ENCODE measurements at places on chromosomes 3 and 15.
A peak's percentile ranks its signal among the peaks of the same experiment; 100 is the strongest.

DNA sequence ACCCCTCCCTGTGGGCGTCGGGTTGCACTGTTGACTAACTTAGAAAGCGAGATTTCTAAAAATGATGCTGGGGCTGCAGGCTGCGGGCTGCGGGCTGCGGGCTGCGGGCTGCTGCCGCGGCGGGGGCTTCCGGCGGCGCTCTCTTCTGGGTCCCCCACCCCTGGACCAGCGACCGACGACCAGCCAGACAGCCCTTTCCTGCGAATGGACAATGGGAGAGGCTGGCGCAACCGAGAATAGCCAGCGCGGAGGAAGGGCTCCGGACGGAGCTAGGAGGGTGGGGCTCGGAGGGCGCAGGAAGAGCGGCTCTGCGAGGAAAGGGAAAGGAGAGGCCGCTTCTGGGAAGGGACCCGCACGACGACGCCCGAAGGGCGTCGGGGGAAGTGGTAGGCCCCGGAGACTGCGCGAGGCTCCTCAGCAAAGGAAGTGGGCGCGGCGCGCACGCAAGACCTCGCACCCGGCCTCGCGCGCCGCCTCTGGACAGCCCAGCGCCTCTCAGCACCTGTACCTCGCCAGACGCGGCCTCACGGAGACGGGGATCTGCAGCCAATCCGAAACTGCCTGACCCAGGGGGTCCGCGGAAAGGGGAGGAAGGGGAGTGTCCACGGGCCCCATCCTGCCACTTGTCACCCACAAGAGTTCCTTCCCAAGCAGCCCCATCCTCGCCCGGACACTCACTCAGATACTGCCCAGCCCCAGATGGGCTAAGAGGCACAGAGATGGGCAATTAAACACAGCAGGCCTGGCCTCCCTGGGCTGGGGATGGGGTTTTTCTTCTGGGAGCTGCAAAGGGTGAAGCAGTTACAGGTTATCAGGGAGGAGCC lies 70.7 kb downstream of the SLC12A8 start:
- peak; percentile 19 for DNase-seq

GRCh38 chr3:59818033-59818918 lies 768.5 kb upstream of the CFAP20DC start:
- no peak for DNase-seq

DNA sequence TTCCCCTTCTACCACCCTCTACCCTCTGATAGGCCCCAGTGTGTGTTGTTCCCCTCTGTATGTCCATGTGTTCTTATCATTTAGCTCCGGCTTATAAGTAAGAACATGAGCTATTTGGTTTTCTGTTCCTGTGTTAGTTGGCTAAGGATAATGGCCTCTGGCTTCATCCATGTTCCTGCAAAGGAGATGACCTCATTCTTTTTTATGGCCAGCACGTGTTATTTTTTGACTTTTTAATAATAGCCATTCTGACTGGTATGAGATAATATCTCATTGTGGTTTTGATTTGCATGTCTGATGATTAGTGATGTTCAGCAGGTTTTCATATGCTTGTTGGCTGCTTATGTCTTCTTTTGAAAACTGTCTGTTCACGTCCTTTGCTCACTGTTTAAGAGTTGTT lies 63.1 kb upstream of the NPHP3 start:
- no peak for DNase-seq

DNA sequence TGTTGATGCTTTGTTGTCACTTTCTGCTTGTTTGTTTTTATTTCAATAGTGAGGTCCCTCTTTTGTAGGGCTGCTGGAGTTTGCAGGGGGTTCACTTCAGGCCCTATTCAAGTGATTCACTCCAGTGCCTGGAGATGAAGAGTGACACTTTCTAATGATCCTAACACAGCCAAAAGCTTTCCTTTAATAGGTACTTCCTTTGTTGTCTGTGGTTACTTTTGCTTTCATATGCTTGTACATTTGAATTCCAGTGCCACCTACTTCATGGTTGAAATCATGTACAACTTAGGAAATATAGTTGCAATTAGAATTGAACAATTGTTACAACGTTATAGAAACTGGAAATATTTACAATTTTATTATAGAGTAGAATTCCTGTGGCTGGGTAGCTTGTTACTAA lies 466.8 kb upstream of the EPHA3 start:
- no peak for DNase-seq

GRCh38 chr15:80695911-80696661 lies 976 bp downstream of the ABHD17C start:
- no peak for DNase-seq

- DNase-seq, result no peak
Observed at GRCh38 chr3:180322829-180323228, 279.1 kb upstream of the TTC14 start.

DNA sequence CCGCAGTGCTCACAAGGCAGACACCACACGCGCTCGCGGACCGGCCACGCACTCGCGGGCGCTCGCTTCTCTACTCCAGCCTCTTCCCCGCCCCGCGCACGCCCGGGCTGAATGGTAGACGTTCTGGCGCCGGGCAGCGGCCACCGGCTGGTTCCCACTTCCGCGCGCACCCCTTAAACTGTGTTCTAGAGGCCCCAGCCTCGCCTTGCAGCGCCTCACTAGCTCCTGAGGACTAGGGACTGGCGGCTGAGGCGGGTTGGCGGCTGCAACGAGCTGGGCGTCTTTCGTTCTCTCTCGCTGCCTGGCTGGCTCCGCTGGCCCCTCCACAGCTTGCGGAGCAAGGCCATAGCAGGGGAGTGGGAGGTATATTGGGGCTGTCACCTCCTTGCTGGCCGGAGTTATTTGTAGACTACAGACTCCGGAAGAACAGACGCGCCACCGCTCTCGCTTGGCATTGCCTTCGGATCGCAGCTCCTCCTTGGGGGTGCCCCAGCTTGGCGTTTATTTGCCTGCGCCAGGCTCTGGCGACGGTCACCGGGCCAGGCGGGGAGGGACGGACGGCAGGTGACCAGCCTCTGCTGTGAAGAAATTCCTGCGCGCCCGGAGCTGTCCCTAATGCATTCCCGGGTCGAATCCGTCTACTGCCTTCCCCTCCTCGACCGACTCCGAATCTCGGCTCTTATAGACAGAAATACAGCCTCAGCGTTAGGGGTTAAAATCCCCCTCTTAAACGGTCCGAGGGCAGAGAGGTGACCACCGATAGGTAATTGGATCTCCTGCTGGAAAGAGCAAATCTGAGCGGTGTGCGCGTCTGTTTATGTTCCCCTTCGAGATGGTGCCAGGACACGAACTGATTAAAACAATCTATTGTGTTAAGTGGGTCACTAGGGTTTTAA lies 1.3 kb downstream of the GREM1 start:
- DNase-seq, result no peak

DNA sequence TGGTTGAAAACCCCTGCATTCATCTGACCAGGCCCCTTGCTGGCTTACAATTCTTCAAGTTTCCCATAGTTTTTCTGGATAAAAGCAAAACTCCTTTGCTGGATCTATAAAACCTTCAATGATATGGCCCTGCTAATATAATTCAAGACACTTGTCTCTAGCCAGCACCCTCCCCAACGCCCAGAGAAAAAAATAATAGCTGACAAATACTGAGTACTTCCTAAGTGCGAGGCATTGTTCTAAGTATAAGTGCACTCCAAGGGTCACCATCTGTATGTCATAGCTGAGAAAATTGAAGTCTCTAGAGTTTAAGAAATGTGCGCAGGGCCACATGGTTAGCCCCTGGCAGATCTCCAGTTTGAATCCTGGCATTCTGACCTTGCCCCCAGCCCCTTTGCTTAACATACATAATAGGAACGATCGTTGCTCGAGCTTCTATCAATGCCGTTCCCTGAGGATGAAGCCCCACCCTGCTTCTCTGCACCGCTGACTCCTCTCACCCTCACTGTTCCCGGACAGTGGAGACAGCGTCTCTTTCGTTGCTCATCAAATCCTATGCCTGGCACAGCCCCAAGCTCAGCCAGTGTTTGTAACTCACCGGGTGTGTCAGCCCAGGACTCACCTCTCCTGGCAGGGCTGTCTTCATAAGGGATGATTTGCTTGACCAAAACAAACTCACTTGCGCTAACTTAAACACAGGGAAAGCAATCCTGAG lies 377.1 kb upstream of the PROK2 start:
- peak; percentile 54 for DNase-seq

GRCh38 chr3:170364965-170365364 lies 7.5 kb downstream of the SKIL start:
- DNase-seq, result no peak

DNA sequence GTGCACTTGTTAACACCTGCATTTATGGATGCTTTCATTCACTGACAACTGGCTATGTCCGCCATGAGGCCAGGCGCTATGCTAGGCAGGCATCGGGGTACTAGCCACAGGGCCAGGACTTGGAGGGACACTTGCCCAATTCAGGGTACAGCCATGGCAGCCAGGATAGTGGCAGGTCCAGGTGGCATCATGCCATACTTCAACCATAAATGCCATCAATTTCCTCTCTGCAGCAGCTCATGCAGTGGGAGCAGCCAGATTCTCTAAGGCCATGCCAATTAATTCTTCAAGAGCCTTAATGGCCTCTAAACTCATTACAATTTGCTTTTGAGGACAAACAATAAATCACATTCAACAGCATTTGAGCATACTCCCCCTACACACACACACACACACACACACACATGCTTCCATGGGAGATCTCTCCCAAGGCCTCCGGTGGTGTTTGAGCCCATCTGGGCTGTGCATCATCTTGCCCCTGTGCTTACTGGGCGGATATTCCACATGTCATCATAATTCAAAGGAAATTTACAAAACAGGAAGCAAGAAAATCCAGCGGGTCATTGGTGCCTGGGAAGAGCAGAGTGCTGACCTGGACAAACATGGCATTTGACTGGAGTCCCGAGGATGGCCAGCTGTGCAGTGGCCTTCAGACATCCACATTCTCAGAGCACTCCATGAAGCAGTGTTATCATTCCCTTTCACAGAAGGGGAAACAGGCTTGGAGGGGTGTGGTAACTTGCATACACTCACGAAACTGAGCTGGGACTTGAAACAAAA lies 109.1 kb downstream of the IQSEC1 start:
- no peak for DNase-seq

GRCh38 chr3:117036259-117036799 lies 326.8 kb downstream of the TUSC7 start:
- no peak for DNase-seq

GRCh38 chr3:68523330-68523729 lies 409.0 kb downstream of the TAFA4 start:
- DNase-seq, result no peak

- no peak for DNase-seq
Observed at GRCh38 chr3:73745526-73746191, 120.9 kb upstream of the PDZRN3 start.

- DNase-seq, result no peak
Observed at GRCh38 chr15:39275066-39275465, 305.8 kb upstream of the THBS1 start.

GRCh38 chr3:123821920-123822319 lies 62.2 kb downstream of the MYLK start:
- DNase-seq, result no peak

GRCh38 chr3:39443530-39443929 lies 23.9 kb upstream of the MOBP start:
- no peak for DNase-seq

DNA sequence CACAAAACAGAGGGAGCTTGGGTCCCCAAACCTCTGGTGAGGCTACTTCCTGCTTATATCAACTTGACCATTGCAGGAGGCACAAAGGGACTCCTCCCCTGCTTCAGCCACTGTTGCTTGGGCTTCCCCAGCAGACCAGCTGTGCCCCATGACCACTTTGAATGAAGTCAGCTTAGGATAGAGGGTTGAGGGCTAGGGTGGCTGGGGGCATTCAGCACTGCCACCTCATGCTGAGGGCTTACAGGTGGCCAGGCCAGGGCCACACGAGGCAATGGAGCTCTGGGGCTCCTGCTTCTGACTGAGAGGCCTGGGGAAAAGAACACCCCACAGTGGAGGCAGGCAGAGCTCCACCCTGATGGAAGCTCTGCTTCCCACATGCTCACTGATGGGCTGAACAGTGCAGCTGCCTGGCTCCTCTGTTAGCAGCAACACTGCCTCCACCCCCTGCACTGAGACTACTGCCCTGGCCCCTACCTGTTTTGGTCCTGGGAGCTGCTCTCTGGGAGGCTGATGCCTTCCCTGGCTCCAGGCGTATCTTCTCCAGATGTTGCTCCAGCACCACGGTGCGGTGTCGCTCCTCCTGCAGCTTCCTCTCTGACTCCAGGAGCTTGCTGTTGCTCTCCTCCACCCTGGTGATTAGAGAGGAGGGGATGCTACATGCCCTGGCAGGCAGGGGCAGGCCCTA lies 10.2 kb upstream of the HHATL start:
- no peak for DNase-seq
